Stomach (tissue), 19 donors: ENCODE measurements at places on chromosomes 1 and 21. TPM values are rescaled to one million over a fixed set of nuclear protein-coding genes. Genes with fewer than 3 reads are reported as not detected.

The USP48 gene
- total RNA-seq = 114 TPM

The LCA5L gene
- not detected for total RNA-seq

The BRINP2 gene
- not detected for total RNA-seq

The TMPRSS2 gene
- 144 TPM for total RNA-seq

The LMX1A gene
- total RNA-seq = not detected

The C1QB gene
- 223 TPM for total RNA-seq

The FHAD1 gene
- total RNA-seq = 0.45 TPM

The OPRD1 gene
- total RNA-seq = not detected

The RSPH1 gene
- total RNA-seq = 0.37 TPM

The OR2M2 gene
- total RNA-seq = not detected

The VCAM1 gene
- not detected for total RNA-seq

The CLCA2 gene
- total RNA-seq = not detected

The FAM229A gene
- total RNA-seq = 4.2 TPM

The ALPL gene
- total RNA-seq = not detected

The ATP6V0B gene
- 32.1 TPM for total RNA-seq

The GSTM1 gene
- 5.4 TPM for total RNA-seq

The ASCL5 gene
- total RNA-seq = not detected

The UTS2 gene
- total RNA-seq = 0.73 TPM

The LEMD1 gene
- total RNA-seq = not detected
